ENCODE measurements at places on chromosomes 4 and X.

DNA sequence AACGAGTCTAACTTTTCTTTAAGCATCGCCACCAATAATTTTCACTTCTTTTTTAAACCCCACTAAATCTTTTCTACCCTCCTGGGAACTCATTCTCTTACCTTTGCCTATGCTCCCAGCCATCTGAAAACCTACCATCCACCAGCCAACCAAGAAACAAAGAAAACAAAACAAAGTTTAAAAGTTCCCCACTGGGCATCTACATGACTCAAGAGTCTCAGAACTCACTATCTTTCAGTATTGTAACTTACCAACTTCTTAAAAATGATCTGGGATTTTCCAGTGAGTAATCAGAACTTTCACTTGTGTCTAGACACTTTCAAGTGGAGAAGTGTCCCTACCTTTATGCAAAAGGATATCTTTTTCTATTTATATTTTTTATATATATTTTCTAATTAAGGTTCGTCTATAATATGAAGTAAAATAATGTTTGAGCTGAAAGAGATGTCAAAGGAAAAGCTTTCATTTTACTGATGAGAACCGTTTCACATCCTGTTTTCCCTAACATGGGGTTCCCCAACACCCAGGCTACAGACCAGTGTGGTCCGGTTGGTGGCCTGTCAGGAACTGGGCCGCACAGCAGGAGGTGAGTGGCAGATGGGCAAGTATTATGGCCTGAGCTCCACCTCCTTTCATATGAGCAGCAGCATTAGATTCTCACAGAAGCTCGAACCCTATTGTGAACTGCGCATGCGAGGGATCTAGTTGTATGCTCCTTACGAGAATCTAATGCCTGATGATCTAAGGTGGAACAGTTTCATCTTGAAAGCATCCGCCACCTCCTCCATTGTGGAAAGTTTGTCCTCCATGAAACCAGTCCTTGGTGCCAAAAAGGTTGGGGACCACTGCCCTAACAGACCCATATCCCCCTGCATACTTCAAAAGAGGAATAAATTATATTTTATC lies 9.8 kb upstream of the TIGD2 start:
- no peak for DNase-seq

- DNase-seq, result no peak
These were observed 14.0 kb downstream of the CHIC2 start for GRCh38 chr4:54050214-54050904.

DNA sequence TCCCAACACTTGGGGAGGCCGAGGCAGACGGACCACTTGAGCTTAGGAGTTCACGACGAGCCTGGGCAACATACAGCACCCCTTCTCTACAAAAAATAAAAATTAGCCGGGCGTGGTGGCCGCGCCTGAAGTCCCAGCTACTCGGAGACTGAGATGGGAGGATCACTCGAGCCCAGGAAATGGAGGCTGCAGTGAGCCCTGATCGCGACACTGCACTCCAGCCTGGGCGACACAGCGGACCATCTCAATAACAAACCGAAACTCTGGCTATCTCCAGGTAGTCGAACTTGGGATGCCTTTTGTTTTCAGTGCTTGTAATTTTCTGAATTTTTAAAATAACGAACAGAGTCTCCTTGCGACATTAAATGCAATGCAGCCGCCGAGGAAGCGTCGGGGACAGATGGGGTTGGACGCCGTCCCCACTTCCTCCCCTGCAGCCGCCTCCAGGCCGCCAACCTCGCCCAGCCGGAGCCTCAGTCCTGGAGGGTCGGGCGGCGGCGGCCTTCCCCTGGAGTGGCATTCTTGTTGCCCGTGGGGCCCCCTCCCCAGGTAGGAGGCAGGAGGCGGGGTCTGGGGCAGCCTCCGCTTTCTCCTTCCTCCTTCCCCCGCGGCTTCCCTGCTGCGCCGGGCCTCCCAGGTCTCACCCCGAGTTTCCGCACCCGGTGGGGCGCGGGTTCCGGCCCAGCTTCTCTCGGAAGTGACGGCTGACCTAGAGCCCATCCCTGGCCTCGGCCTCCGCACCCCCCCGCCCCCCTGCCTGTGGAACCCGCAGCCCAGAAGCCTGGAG lies 14.6 kb downstream of the HMX1 start:
- no peak for DNase-seq

DNA sequence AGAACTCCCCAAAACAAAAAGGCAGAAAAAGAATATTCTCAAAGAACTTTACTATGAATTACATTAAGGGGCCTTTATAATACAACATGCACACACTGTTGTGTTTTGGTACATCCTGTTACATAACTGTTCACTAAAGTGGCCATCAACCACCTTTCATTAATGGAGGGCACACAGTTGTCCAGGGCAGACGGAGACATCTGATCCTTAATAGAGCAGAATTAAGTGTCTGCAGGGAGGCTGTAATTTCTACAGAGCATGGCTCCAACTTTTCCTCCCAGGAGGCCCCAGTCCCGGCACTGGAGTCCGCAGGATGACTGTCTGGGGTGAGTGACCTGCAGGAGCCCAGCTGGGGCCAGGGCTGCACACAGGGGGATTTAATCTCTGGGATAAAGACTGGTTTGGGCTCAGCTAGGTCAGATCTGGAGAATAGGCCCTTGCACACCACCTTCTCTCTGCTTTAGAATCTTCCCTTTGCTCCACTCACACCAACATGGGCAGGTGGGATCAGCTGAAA lies 233.4 kb downstream of the MAML3 start:
- no peak for DNase-seq

DNA sequence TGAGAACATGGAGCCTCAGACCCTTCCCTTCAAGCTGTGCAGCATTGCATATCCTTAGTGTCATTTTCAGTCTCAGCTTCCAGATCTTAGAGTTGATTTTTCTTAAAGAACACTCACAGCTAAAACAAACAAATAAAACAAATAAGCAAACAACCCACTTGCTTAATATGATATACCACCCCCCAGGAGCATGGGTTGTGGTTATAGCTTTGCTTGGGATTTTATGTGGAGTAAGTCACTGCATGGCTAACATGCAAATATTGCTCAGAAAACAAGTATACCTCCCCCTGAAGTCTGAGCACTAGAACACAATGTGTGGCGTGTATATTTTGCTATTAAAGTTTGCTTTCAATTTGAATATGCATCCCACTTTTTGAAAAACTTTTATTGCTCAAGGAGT lies 78.6 kb downstream of the MGST2 start:
- no peak for DNase-seq

GRCh38 chr4:14233126-14233525 lies 605.6 kb upstream of the BOD1L1 start:
- no peak for DNase-seq

DNA sequence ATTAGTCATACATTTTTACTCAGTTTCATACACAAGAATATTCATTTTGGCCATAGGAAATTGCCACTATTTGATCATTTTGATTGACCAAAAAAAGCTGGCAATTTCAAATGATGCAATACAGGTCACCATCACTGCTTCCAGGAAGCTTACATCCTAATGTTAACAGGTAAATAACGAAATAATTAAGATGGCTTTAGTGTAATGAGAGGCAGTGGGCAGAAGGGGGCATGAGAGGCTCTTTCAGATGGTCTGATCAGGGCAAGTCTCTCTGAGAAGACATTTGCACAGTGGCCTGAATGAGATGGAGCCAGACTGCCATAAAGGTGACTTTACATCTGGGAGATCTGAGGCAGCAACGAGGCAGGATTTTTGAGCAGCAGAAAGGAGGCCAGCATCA lies 170.7 kb downstream of the SLIT2 start:
- no peak for DNase-seq

GRCh38 chr4:35151816-35152572 lies 1092.3 kb downstream of the ARAP2 start:
- DNase-seq, result no peak

- no peak for DNase-seq
These were observed 3.0 kb downstream of the BCLAF3 start for GRCh38 chrX:19987856-19988255.

GRCh38 chrX:13022926-13023325 lies 21.5 kb downstream of the FAM9C start:
- DNase-seq, result no peak

- DNase-seq, result no peak
These were observed 14.3 kb downstream of the ZAR1 start for GRCh38 chr4:48504352-48504751.
